CD4-positive, alpha-beta T cell treated with Interleukin-15 for 1 hour (primary cell): ENCODE measurements at places on chromosomes 5 and 9.
A peak's percentile ranks its signal among the peaks of the same experiment; 100 is the strongest.

GRCh38 chr5:127985811-127986325, 97.7 kb upstream of the SLC12A2 start:
- no peak for DNase-seq

DNA sequence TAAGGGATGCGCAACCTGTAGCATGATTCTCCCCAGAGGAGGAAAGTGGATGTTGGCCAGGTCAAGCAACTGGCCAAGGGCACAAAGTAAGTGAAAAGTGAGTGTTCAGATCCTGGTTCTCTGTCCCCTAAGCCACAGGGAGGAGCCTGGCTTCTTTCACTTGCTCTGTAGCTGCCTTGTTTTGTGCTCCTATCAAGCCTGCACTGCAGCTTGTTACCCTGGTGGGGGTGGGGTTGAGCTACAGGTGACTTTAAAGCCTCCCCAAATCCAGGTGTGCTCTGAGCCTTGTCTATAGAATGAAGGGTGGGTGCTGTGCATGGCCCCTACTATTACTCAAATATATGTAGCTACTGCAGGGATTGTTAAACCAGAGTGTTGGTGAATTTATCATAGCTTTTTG, 32.9 kb downstream of the RALGPS1 start:
- no peak for DNase-seq

DNA sequence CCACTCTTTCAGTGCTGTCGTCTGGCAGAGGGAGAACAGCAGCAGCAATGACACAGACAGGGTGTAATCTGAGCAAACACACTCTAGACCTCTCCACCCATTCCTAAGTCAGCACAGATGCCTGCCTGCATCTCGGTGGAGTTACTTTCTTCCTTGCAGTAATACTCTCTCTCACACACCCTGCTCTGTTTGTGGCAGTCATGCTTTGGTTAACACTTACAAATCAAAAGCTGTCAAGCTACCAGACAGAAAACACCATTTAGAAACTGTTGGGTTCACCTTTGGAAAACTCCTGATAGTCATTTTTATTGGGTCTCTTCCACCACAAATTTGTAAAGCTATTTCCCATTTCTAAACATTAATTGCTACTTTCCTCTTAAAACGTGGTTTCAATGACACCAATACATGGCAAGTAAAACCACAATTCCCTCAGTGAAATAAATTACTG, 27.3 kb downstream of the LHFPL2 start:
- no peak for DNase-seq

DNA sequence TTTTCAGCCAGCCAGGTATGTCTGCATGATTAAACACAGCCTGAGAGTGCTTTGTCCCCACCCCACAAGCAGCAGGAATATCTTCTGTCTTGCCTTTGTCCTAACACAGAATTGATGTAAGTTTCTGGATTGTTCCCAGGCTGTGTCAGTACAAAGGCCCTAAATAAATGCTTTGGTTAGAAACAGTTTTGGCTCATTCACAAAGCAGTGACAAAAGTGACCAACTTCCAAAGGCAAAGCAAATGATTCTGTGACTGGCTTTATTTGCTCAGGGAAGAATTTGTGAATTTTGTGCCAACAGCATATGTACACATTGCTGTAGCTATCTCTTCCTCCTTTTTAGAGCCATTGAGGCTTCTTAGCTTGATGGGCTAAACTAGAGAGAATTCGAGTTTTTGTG, 133.7 kb downstream of the PLPPR1 start:
- DNase-seq: no peak

DNA sequence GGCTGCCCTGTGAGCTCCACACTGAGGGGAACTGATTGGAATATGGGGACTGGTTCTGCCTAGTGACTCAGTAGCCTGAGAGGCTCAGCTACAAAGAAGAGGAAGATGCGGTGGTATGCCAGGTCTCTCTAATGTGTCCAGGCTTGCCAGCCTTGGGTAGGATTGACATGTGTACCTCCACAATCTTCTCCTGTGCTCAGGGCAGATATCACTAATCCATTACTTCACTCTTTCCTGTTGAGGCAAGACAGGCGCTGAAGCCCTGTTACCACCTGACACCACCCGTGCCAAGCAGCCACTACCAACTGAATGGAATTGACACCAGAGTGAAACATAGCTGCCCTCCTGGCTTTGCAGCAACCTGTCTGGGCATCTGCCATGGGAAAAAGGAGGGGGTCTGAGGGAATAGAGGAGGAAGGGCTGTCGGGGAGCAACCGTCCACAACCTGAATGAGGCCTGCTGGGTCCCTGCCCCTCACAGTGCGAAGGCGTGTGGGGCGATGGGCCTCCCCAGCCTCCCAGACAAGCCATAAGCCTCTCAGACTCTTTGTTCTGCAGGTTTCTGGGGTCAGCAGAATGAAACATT, 114.7 kb upstream of the CXCL14 start:
- no peak for DNase-seq

GRCh38 chr9:93267681-93268505, 84.0 kb downstream of the WNK2 start:
- no peak for DNase-seq

- DNase-seq: no peak
These were observed 341.7 kb upstream of the TYRP1 start for GRCh38 chr9:12351293-12352044.

- DNase-seq: no peak
These were observed 39.0 kb upstream of the ICE1 start for GRCh38 chr5:5383461-5383860.

GRCh38 chr9:107131108-107131799, 151.8 kb upstream of the RAD23B start:
- no peak for DNase-seq

DNA sequence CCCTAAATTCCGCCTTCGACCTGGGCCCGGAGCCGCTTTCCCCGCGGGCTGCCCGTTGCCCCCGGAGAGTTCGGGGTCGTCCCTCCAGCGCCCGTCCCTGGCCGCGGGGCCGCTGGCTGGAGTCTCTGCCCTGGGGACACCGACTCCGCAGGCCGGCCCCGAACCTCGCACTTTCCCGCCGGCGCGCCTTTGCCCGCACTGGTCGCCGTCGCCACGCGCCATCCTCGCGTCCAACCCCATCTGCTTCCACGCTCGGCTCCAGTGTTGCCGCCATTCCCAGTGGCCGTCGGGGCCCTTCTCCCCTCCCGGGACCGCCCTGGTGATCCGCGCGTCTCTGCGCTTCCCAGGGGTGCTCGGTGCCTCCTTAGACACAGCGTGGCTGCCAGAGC, 11.0 kb downstream of the LHX3 start:
- DNase-seq: no peak

- DNase-seq: no peak
These were observed 271.8 kb downstream of the FANCC start for GRCh38 chr9:95045751-95046150.

DNA sequence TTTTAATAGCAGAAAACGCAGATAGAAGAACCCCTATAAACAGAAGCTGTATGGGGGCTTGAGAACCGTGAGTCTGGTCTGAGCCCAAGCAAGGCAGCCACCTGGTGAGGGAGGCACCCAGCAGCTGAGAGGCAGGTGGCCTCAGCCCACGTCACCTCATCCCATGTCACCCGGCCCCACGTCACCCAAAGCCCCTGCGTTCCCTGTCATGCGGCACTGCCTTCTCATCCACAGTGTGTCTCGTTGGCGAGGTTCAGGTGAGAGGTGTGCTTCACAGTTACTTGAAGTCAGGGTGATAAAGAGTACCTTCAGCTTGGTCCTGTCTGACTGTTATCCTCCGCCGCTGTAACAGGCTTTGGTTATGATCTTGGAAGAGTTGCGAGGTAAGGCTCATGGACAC, 80.6 kb upstream of the IRX4 start:
- DNase-seq: no peak

GRCh38 chr5:90434116-90434714, 24.7 kb upstream of the CETN3 start:
- peak; percentile 20 for DNase-seq

- DNase-seq: no peak
These were observed 11.0 kb downstream of the NCS1 start for GRCh38 chr9:130183133-130183762.

- DNase-seq: no peak
These were observed 349.8 kb downstream of the HINT1 start for GRCh38 chr5:130815246-130815645.

DNA sequence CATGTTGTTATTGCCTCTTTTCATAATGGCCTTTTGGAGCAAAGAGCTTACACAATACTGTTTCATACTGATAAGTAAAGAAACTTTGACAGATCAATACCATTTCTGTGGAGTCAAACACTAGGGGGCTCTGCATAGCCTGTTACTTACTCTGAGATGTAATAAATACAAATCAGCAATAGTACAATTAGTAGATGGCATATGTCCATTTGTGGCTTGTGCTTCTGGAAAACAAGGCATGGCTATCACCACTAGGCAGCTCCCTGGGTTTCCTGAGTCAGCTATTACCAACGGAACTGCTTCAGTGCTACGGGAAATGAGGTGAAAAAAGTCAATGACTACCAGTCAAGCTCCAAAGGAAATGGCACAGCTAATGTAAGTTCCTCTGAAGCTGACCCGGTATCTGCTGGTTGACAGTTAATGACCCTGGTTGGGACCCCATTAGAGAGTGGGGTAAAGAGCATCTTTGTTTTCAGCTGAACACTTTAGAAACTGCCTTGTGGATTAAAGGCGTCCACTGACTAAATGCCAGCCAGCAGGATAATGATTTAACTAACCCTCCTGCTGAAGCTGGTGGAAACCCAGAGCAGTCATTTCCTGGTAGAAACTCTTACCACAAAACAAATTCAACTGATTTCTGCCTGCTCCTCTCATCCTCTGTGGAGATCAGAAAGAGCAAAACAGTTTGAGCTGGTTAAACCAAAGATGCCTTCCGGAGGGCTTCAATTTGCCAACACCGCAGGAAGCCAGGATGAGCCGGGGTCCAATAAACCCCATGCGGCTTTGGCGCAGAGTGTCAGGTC, 69.0 kb upstream of the FAM169A start:
- no peak for DNase-seq

- DNase-seq: no peak
These were observed 64.2 kb upstream of the PAM start for GRCh38 chr5:102690910-102691309.

DNA sequence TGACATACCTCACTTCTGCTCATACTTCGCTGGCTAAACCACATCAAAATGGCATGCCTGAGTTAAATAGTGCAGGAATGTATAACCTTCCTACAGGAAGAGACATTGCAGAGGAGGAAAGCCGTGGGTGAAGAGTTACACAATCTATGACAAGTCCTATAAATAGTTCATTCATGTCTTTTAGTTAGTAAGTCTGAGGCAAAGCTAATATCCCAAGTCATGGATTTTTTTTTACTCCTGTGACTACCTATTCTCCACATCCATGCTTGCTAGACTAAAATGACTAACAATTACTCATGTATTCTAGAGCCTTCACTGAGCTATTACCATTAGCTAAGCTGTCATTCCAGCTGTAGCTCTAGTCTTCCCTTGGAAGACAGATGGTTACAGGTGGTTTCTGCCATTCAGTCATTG, 391.3 kb downstream of the NR2F1-AS1 start:
- no peak for DNase-seq

DNA sequence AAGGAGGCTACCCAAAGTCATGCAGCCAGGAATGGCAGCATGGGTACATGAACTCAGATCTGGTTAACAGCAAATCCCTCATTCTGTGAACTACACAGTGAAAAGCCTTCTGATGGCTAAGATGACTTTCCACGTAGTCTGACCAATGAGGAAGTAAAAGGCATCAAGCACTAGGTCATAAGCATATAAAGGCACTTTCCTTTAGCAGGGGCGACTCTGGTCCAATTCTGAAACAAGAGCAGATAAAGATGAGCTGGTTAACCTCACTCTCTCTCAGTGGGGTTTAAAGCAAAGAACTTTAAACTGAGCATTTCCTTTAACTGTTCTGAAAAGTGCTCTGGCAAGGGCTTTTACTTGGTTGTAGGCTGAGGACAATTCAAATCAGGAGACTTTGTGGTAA, 21.1 kb downstream of the PSMB7 start:
- no peak for DNase-seq

DNA sequence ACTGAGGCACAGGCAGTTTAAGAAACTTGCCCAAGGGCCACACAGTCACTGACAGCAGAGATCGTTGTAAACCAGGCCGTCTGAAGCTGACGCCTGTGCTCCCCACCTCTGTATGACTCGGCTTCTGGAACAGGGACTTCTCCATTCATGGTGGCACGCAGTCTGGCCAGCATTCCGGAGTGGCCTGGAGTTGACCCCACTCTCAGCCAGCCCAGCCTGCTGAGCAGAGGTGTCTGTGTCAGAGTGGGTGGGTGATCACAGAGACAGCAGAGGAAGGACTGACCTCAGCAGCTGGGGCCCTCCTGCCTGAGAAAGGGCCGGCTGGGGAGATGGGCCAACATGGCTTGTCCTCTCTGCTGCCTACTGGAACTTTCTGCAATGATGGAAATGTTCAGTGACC, 12.6 kb downstream of the LRSAM1 start:
- no peak for DNase-seq

- DNase-seq: no peak
These were observed 58.1 kb downstream of the TMEM252 start for GRCh38 chr9:68482548-68482947.

DNA sequence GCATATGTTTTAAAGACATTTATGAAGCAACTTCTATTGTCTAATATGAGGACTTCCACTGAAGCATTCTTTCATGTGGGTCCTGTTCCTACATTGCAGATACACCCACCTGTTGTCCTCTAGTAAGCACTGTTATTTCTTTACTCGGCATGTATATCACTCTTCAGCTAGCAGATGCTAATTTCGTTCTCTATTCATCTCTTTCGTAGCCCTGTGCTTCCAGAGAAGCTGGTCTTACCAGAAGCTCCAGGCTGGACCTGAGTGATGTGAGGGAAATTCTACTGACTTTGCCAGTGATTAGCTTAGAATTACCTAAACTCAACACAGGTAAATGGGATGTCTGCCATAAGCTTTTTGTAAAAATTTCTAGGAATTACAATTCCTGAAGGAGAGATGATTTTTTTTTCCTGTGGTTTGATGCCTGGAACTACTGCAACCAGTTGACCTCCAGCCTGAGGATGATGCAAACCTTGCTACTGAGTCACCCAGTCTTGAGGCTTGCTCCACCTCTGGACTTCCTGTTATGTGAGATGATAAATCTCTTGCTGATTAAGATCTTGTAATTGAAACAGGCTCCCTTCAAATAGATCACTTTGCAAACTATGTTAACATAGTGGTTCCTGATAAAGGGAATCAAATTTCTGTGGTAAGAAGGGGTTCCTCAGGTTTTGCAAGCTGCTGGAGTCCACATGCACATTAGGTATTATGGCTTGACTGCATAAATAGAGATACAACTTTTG, 52.2 kb upstream of the SPINK5 start:
- no peak for DNase-seq

DNA sequence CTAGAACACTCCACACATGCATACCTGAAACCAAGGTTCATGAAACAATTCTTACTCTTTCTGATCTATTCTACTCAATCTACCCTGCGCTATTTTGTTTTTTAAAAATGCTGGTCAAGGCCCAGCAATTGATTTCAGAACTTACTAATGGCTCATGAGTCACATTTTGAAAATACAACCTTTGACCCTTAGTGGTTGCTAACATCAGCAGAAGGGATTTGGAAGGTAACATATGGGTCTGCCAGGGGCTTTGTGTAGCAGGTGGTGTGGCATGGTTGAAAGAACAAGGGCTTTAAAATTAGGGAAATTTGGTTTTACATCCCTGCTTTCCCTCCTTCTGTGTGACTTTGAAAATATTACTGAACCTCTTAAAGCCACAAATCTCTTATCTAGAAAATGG, 101.4 kb downstream of the ATG10 start:
- DNase-seq: no peak
